ENCODE measurements at places on chromosomes 3 and 15.

- no peak for DNase-seq
These were observed 2.6 kb upstream of the NGLY1 start for GRCh38 chr3:25785826-25786225.

- no peak for DNase-seq
These were observed 423 bp downstream of the TKT start for GRCh38 chr3:53255423-53255774.

DNA sequence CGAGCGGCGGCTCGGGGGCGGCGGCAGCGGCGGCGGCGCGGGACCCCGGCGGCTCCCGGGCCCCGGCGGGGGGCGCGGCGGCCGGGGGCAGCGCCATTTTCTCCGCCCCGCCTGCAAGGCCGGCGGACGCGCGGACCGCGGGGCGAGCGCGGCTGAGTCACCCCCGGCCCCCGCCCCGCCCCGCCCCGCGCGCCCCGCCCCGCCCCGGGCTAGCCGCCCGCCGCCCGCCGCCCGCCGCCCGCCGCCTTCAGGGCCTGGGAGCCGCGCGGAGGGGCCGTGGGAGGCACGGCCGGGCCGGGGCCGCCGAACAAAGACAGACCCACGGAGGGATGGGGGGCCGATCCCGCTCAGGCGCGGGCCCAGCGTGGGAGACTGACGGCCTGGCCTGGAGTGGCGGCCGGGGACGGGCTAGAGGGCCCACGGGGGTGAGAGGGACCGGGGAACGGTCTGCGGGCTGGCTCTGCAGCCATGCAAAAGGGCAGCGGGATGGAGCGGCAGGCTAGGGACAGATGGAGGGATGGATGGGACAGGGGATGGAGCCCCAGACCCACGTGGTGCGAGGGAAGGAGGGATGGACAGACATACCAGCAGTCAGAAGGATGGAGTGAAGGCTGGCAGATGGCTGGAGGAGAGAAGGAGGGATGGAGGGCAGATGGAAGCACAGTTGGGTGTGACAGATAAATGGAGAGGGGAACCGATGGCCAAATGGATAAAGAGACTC is at the start of gene EIF4E3:
TSS of gene EIF4E3 (minus strand) at position 132 of the 721 bp plus-strand sequence. CDS start at position 97, 35 bp downstream.
- DNase-seq, result no peak

- no peak for DNase-seq
These were observed 3.3 kb downstream of the DET1 start for GRCh38 chr15:88543065-88543776.

- DNase-seq, result no peak
These were observed 210.6 kb downstream of the TCF12 start for GRCh38 chr15:57129064-57129463.

GRCh38 chr15:33031324-33031821 is 163.1 kb downstream of the FMN1 start:
- no peak for DNase-seq
